Activated naive CD4-positive, alpha-beta T cell treated with anti-CD3 and anti-CD28 coated beads for 36 hours (primary cell): ENCODE measurements at places on chromosomes 5 and 9. TPM values are rescaled to one million over a fixed set of nuclear protein-coding genes. Genes with fewer than 3 reads are reported as not detected.

The GHR gene
- not detected for total RNA-seq

The CCDC69 gene
- 15.5 TPM for total RNA-seq

The CCNJL gene
- total RNA-seq: not detected

The ADAM19 gene
- 37.3 TPM for total RNA-seq

DNA sequence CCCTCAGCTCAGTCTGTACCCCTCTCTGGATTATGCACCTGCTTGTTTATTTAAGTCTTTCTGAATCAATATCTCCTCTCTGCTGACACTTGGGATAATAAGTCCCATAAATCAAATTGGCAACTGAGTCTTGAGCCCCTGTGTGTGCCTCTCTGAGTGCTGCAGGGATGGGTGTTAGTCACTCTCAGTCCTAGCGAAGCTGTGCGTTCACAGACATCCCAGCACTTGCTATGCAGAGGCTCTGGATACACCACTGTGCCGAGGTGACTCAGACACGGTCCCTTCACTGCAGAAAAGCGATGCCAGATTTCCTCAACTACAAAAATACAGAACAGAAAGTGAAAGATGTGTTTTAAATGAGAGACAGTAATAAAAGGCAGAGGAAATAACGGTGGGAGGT, 4.1 kb upstream of the KCNMB1 start:
- peak; percentile 80 for DNase-seq
- H3K36me3 ChIP-seq: no peaks in the 10 kb centered on the region
- H3K4me3 ChIP-seq: peak overlapping the region; percentile 3
- H3K4me1 ChIP-seq: peaks cover 26% of the 10 kb centered on the region
- H3K27ac ChIP-seq: peak overlapping the region; percentile 3

GRCh38 chr5:55004729-55005128, 19.3 kb upstream of the GZMK start:
- no peaks in the 10 kb centered on the region for H3K36me3 ChIP-seq
- peaks cover 19% of the 10 kb centered on the region for H3K4me1 ChIP-seq
- no peak for DNase-seq
- H3K4me3 ChIP-seq: no peak overlapping the region
- H3K27ac ChIP-seq: no peak overlapping the region

DNA sequence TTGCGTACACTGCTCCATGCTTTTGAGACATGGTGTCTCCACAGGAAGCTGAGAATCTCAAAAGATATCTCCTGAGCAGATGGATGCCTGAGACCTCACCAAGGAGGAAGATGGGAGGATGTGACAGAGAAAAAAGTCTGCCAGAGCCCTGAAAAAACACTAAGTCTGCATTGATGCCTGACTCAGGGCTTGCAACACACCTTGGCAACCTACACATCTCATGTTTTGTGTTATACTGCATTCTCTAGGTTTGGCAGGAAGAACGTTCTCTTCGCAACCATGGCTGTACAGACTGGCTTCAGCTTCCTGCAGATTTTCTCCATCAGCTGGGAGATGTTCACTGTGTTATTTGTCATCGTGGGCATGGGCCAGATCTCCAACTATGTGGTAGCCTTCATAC, 19.2 kb downstream of the SLC22A4 start:
- H3K4me3 ChIP-seq: no peak overlapping the region
- no peaks in the 10 kb centered on the region for H3K27me3 ChIP-seq
- no peak overlapping the region for H3K27ac ChIP-seq
- H3K36me3 ChIP-seq: no peaks in the 10 kb centered on the region
- no peak for DNase-seq
- H3K4me1 ChIP-seq: no peaks in the 10 kb centered on the region

- no peaks in the 10 kb centered on the region for H3K36me3 ChIP-seq
- peaks cover 2% of the 10 kb centered on the region for H3K4me1 ChIP-seq
- no peak for DNase-seq
- H3K27me3 ChIP-seq: no peaks in the 10 kb centered on the region
- H3K27ac ChIP-seq: no peak overlapping the region
Measured at GRCh38 chr5:107361945-107362344, 308.8 kb downstream of the EFNA5 start.

- peaks cover 2% of the 10 kb centered on the region for H3K27me3 ChIP-seq
- DNase-seq: no peak
- peaks cover 18% of the 10 kb centered on the region for H3K4me1 ChIP-seq
- H3K27ac ChIP-seq: no peak overlapping the region
Measured at GRCh38 chr5:38344891-38345290, 86.5 kb downstream of the EGFLAM start.
